ENCODE measurements at places on chromosomes 5 and 9.

- no peak for DNase-seq
Observed at GRCh38 chr9:76932757-76933156, 26.8 kb upstream of the PRUNE2 start.

GRCh38 chr5:139061274-139061673 lies 136.9 kb downstream of the SIL1 start:
- DNase-seq, result no peak

DNA sequence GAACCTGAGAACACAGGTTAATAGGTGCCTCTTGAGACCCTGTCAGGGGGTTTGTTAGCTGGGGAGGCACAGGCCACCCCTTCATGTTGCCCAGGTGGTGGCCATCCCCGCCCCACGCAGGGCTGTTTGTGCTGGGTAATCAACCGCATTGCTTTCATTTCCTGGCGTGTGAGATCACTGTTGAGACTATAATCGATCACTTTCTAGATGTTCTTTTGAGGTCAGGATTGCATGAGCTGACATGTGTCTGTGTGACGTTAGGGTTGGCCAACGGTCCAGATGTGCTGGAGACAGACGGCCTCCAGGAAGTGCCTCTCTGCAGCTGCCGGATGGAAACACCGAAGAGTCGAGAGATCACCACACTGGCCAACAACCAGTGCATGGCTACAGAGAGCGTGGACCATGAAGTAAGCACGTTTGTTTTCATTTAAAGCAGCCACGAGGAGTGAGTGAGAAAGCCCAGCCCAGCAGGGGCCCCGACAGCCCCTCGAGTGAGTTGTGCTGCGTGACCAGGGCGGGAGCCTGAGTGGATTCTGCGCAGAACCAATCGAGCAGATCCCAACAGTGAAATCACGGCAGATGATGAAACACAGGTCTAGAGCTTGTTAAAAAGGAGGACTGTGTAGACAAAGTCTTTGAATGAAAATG lies 115.0 kb upstream of the CACNA1B start:
- no peak for DNase-seq

DNA sequence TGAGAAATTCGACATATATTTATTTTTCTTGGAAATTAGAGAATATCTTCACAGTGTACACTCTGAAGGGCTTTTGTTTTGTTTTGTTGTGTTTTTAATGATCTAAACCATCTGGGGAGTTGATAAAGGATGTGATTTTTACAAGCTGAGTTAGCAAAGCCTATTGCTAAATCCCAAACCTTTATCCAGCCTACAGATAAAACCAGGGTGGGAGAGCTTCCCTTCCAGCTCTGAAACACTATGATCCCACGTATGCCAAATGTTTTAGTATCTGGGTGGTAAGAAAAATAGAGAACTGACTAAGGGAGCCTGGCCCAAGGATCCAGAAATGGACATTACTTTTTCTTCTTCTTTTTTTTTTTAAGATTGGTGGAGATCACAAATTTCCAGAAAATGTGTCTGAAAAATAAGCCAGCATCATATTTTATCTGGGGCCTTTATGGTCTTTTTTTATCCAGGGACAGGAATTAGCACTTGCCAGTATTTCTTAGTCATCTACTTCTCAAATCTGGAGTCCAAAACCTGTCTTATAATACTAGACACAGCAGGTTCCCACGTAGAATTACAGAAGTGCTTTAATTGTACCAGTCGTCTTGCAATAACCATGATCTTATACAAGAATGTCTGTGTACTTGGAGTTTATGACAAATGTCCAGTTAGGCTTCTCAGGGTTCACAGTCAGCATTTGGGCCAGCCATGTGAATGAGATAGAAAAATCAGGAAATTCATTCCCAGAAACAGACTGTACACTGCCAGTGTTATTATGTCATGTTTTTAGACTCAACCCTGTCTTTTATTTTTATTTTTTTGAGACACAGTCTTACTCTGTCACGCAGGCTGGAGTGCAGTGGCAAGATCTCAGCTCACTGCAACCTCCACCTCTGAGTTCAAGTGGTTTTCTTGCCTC lies 290.8 kb upstream of the MPDZ start:
- no peak for DNase-seq

DNA sequence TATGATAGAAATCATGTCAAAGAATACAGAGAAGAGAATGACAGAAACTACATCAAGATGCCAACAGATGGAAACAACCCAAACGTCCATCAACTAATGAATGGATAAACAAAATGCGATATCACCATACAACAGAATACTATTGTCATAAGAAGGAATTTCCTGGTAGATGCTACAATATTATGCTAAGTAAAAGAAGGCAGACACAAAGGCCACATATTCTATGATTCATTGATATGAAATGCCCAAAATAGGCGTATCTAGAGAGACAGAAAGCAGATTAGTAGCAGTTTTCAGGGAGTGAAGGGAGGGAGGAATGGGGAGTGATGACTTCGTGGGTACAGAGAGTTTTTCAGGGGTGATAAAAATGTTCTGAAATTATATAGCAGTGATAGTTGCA lies 58.3 kb upstream of the AKNA start:
- DNase-seq, result no peak

DNA sequence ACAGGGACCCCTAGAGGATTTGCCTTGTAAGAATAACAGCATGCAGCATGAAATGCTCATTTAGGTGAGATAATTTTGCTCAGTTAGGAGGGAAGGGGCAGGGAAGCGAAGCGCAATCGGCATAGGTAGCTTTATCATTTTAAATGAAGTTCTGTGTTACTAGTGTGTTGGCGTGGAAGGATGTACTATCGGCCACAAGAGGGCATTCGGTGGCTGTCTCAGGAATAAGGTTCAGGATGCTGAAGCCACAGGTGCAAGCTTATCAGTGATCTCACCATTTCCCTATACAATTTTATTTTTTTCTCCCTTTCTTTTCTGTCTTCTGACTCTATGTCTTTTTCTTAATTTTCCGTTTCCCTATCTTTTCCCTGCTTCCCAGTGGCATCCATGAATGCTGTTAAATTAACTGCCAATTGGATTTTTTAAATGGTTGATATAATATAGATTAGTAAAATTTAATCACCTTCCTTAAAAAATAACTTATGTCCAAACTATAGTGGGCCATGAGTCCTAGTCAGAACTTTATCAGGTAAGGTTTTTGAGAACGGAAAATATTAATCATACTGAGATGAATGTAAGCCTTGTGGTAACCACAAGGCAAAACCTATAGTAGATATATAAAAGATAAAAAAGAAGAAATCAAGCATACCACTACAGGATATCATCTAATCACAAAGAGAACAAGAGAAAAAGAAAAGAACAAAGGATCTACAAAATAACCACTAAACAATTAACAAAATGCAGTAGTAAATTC lies 1.2 kb upstream of the INSL6 start:
- peak; percentile 30 for DNase-seq

DNA sequence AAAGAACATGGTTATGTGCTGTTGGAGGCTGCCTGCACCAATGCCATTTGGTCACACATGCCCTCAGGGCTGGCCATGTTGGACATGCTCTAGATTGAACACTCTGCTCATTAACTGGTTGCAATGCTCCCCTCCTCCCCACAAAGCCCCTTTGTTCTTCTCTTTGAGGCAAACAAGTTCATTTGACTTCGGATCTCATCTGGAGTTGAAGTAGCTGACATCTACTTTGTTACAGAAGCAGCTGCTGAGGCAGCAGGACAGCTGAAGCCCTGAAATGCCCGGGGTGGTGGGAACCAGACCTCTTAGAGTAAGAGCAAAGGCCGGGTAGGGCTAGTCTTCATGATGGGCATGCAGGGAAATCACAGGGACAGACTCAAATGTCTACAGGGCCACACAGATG lies 123.5 kb downstream of the APBA1 start:
- no peak for DNase-seq

DNA sequence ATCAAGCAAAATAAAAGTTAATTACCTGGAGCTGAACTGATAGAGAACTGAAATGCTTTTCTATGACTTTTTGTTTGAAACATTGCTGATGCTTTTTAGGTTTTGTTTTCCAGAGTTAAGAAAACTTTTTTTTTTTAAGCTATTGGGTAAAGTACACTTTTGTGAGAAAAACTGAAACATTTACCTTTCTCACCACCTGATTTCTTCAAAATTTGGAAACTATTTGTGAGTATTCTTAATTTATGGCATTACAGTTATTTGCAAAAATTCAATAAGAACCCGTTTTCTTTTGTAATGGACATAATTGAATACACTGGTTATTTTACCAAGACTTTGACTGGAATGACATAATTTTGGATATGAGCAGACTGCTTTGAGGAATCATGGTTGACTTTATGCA lies 6.6 kb downstream of the C9orf153 start:
- DNase-seq, result no peak

GRCh38 chr5:155211764-155212163 lies 198.2 kb downstream of the KIF4B start:
- DNase-seq, result no peak

- no peak for DNase-seq
Observed at GRCh38 chr9:70696694-70697335, 282.4 kb upstream of the KLF9 start.

DNA sequence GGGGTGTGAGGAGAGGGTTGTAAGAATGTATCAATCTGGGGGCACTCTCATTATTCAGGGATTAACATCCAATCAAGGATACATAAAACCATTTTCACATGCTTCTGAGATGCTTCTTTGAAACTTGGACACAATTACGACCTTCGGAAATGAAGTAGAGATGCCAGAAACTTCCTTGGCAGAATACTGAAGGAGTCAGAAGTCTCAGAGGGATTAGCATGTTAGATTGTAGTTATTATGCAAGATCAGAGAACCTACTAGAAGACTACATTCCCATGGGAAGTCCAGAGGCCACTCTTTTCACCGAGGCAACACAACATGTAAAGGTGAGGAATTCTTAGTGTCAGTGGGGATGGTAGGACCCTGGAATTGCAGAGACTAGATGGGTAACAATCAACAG lies 5.1 kb upstream of the SLC22A4 start:
- no peak for DNase-seq

- DNase-seq, result no peak
Observed at GRCh38 chr5:143023411-143024096, 253.4 kb downstream of the ARHGAP26 start.

- DNase-seq, result peak; percentile 44
Observed at GRCh38 chr5:40240111-40240510, 439.6 kb upstream of the PTGER4 start.

GRCh38 chr5:57338068-57338867 lies 144.3 kb downstream of the ACTBL2 start:
- DNase-seq, result no peak

- no peak for DNase-seq
Observed at GRCh38 chr9:134412298-134412711, 86.0 kb downstream of the RXRA start.

GRCh38 chr5:140355546-140355945 lies 4.4 kb upstream of the SLC4A9 start:
- no peak for DNase-seq

GRCh38 chr9:4009006-4009511 lies 290.8 kb downstream of the GLIS3 start:
- no peak for DNase-seq

- DNase-seq, result no peak
Observed at GRCh38 chr5:18999478-18999877, 988.5 kb downstream of the CDH18 start.

- DNase-seq, result no peak
Observed at GRCh38 chr5:110832683-110833082, 93.9 kb downstream of the SLC25A46 start.

DNA sequence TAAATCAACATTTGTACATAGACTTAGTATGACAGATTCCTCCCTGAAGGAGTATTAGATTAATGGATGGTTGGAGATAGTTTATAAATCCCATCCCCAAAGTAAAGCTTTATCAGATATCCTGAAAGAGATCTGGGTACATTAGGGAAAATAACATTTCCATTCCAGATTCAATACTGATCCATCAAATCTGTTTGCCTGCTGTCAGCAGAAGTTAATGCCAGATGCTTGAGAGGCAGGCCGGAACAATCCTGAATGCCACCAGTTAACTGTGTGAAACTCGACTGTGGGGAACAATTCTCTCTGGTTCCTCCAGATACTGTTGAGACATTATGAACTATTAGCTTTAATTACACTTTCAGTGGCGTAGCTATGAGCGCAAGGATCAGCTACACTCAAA lies 1166.8 kb downstream of the MAT2B start:
- no peak for DNase-seq

GRCh38 chr5:109876030-109876725 lies 186.5 kb downstream of the MAN2A1 start:
- DNase-seq, result no peak

DNA sequence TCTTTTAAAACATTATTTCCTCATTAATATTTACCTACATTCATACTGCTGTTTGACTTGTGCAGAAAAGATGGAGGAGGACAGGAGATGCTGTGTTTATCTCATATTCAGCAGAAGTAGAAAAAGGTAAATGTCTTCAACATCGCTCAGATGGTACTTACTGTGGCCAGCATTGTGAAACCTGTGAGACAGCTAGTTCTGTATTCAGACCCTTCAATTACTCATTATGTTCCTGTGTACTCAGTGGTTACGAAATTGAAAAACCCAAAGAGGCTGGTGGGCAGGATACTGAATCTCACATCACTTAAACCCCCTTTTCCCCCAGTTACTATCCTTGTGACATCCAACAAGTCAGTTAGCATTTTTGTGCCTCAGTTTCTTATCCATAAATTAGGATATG lies 216.0 kb downstream of the KDM4C start:
- DNase-seq, result no peak

GRCh38 chr5:12985142-12985541 lies 959.3 kb downstream of the DNAH5 start:
- no peak for DNase-seq

GRCh38 chr5:97854871-97855762 lies 672.1 kb upstream of the RIOK2 start:
- no peak for DNase-seq

GRCh38 chr5:144857454-144857853 lies 686.8 kb downstream of the KCTD16 start:
- no peak for DNase-seq

- no peak for DNase-seq
Observed at GRCh38 chr5:150625831-150626746, 14.4 kb upstream of the SYNPO start.

GRCh38 chr5:139014726-139015125 lies 139.6 kb upstream of the LRRTM2 start:
- no peak for DNase-seq

DNA sequence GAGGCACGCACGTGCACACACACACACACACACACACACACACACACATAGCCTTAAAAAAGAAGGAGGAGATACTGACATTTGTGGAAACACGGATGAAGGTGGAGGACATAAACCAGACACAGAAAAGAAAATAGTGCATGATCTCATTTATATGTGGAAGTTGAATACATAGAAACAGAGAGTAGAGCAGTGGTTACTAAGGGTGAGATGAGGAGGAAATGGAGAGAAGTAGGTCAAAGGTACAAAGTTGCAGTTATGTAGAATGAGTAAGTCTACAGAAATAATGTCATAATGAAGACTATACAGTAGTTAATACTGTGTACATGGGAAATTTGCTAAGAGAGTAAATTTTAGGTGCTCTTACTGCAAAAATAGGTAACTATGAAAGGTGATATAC lies 412.2 kb upstream of the CDH9 start:
- DNase-seq, result no peak

GRCh38 chr9:91835632-91836031 lies 114.4 kb downstream of the ROR2 start:
- no peak for DNase-seq

Measured in stimulated activated CD4-positive, alpha-beta T cell treated with anti-CD3 and anti-CD28 coated beads, Interleukin-2, amount 100 ng/mL, for 48 hours (primary cell).